ENCODE measurements at places on chromosomes 5 and 9. TPM values are rescaled to one million over a fixed set of nuclear protein-coding genes. Genes with fewer than 3 reads are reported as not detected.

DNA sequence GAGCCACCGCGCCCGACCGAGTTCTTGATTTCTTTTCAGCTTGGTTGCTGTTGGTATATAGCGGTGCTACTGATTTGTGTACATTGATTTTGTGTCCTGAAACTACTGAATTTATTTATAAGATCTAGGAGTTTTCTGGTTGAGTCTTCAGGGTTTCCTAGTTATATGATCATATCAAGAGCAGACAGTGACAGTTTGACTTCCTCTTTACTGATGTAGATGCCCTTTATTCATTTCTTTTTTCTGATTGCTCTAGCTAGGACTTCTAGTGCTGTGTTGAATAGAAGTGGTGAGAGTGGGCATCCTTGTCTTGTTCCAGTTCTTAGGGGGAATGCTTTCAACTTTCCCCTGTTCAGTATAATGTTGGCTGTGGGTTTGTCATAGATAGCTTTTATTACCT, 17.4 kb upstream of the LRRC19 start:
- no peak for DNase-seq

- DNase-seq, result no peak
Measured at GRCh38 chr9:134167530-134167931, 3.2 kb upstream of the RNU6ATAC start.

SPACA9 gene
- total RNA-seq, result 2.7 TPM

- no peak for DNase-seq
Measured at GRCh38 chr5:151312756-151313324, 9.3 kb upstream of the SLC36A3 start.

DNA sequence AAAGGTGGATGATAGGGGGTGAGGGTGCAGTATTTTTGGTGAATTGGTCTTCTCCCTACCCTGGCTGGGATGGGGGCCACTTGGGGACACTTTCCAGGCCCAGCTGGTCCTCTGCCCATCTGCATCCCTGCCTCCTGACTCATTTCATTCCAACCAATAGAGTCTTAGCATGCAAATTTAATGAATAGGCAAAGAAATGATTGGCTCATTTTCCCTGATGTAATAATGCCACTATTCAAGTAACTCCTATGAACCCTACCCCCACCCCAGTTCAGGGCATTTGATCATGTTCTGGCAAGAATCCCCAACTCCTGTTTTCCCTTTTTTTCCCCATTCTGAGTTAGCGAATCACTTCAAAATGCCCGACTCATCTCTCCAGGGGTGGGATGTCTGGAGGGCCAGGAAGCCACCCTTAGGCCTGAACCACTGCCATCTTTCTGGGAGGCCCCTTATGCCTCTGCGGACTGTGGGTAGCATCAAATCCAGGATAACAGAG, 56.7 kb downstream of the PCDH1 start:
- DNase-seq, result no peak

DNA sequence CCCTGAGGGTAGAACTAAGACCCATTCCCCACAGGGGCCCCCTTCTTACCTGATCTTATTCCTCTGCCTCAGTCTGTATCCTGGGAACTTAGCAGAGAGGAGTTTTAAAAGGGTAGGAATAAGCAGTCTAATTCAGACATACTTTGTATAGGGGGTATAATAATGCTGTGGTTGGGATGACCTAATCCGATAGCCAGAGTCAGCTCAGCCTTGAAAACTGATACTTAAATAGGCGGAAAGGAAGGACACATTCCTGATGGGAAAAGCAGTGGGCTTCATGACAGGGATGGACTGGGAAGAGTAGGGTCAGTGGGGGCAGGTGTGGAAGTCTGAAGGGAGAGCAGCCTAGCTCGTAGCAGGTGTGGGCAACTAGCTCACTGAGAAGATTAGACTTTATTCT, 52.2 kb upstream of the TESK1 start:
- DNase-seq, result no peak

DNA sequence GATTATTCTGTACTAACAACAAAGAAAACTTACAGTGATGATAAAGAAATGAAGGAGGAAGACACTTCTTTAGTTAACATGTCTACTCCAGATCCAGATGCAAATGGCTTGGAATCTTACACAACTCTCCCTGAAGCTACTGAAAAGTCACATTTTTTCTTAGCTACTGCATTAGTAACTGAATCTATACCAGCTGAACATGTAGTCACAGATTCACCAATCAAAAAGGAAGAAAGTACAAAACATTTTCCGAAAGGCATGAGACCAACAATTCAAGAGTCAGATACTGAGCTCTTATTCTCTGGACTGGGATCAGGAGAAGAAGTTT, 67.9 kb downstream of the VCAN start:
- DNase-seq, result no peak

DNA sequence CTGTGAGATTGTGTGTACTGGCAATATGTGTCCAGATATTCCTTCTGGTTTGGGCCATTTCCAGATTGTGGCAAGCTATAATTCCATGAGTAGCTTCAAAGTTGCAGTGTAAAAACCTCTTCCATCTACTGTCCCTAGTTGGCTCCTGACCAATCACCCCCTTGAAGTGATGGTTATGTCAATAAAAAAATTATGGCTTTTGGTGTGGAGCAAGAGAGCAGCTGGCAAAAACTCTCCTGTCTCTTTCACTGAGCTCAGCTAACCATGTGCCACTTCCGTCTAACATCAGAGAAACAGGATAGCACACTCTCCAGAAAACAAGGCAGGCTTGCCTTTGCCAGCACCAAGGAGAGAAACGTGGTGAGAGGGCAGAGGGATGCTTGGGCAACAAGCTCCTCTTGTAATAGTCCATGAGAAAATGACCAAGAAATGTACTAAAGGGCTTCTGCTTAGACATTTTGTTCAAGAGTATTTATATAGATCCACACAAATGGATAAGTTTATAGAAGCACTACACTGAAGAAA, 914.4 kb upstream of the SEMA6A start:
- no peak for DNase-seq

DNA sequence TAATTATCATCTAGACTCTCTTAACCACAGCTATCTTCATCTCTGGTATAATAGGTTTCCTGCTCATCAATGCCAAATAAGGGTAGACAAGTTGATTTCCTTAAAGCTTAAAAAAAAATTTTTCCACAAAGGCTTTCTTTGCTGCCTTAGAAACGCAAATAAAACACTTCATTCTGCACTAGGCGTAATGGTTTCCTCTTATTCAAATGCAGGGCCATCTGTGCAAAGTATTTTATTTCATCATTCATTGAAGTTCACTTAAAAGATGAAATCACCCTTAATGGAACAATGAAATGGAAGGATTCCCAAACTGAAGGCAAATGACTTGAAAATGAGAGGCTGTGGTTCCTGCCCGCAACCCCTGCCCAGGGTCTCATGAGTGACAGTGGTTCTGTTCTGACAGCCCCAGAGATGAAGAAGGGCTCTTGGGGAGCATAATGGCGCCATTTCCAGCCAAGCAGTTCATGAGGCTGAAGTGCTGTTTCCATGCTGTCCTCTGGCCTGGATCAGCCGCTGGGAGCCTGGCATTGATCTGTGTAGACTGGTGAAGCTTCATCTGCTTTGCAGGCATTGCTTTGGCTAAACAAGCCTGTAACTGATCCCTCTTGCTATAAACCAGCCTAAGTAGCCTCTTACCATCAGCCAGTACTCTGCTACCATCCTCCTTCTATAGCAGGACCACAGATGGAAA, 276.9 kb upstream of the WWC1 start:
- DNase-seq, result no peak

DNA sequence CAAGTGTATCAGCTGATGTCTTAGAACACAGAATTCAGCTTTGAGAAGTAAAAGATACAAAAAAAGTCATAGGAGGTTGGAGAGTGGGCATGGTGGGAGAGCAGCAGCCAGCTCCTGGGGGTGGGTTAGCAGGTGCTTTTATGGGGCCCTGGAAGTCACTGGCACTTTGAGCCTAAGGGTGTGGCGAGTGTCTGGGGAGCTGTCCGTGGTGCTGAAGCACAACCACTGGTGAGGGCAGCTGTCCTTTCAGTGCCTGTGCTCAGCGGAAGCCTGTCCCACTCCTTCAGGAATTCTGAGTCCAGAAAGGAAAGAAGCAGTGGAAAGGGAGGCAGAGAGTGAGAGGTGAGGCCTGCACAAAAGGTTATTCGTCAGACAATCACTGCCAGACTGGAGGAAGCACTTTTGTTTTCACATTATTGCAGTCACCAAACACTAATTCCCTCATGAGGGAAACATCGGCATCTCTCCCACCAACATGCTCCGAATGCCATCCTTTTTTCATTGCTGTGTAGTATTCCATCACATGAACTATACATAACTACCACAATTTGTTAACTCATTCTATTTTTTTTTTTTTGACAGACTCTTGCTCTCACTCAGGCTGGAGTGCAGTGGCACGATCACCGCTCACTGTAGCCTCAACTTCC, 59.4 kb upstream of the RAPGEF1 start:
- no peak for DNase-seq

GRCh38 chr9:127140842-127141675, 18.6 kb upstream of the ANGPTL2 start:
- DNase-seq, result no peak

Data from vagina (tissue), 2 donors.